ENCODE measurements at places on chromosomes 1 and 21. TPM values are rescaled to one million over a fixed set of nuclear protein-coding genes. Genes with fewer than 3 reads are reported as not detected.

FAM78B gene
- total RNA-seq, result 1.5 TPM

GRCh38 chr1:166960858-166961474, 14.4 kb downstream of the ILDR2 start:
- H3K4me3 ChIP-seq, result no peak overlapping the region
- DNase-seq, result no peak
- peaks cover 6% of the 10 kb centered on the region for H3K36me3 ChIP-seq
- H3K27ac ChIP-seq, result no peak overlapping the region

- no peaks in the 10 kb centered on the region for H3K27me3 ChIP-seq
- peaks cover 3% of the 10 kb centered on the region for H3K36me3 ChIP-seq
- peak overlapping the region; percentile 24 for H3K27ac ChIP-seq
- peaks cover 74% of the 10 kb centered on the region for H3K4me1 ChIP-seq
These were observed 8.3 kb downstream of the MAPKAPK2 start for GRCh38 chr1:206693029-206693428.

GRCh38 chr1:158649052-158649451, 37.5 kb downstream of the SPTA1 start:
- H3K27ac ChIP-seq, result no peak overlapping the region
- no peak for DNase-seq
- H3K4me1 ChIP-seq, result no peaks in the 10 kb centered on the region
- H3K27me3 ChIP-seq, result peaks cover 5% of the 10 kb centered on the region

DNA sequence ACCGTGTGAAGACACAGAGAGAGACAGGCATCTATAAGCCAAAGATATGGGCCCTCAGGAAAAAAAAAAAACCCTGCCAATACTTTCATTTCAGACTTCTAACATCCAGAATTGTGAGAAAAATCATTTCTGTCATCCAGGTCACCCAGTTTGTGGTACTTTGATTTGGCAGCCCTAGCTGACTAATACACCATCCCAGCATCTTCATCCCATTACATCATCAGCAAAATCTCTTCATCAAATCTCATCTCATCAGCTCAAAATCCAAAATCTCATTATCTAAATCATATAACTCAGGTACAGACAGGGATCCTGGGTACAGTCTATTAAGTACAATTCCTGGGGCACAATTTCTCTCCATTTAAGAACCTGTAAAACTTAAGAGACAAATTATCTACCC, 51.9 kb upstream of the GJA8 start:
- no peak overlapping the region for H3K27ac ChIP-seq
- no peaks in the 10 kb centered on the region for H3K36me3 ChIP-seq
- DNase-seq, result no peak
- no peak overlapping the region for H3K4me3 ChIP-seq
- H3K4me1 ChIP-seq, result peaks cover 13% of the 10 kb centered on the region
- no peaks in the 10 kb centered on the region for H3K27me3 ChIP-seq

DNA sequence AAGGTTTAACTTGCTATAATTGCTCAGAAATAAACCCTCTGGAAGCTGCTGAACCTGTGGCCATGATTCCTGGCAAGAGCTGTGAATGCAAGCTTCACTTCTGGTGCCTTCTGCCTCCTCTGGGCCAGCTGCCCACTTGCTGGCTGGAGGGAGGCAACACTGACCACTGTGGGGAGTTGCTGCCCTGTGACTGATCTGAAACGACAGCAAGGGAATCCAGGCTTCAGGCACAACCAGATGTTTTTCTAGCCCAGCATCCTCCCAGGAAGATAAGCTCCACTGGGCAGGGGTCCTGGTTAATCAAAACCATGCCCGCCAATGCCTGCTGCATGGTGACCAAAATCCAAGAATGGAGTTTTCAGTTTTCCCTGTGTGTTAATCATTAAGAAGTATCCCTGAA, 180.0 kb upstream of the HMGB4 start:
- H3K4me3 ChIP-seq, result no peak overlapping the region
- H3K4me1 ChIP-seq, result no peaks in the 10 kb centered on the region
- H3K36me3 ChIP-seq, result no peaks in the 10 kb centered on the region
- DNase-seq, result no peak

- peaks cover 28% of the 10 kb centered on the region for H3K4me1 ChIP-seq
- no peaks in the 10 kb centered on the region for H3K27me3 ChIP-seq
These were observed 28.0 kb downstream of the PTBP2 start for GRCh38 chr1:96749618-96750017.
